Hematopoietic multipotent progenitor cell treated with erythropoietin and hydrocortisone succinate and interleukin-3 and kit ligand, for 6 days (in vitro differentiated cells): ENCODE measurements at places on chromosomes 13 and 19.

GRCh38 chr13:24261566-24261965 is 47.8 kb upstream of the C1QTNF9 start:
- no peak for DNase-seq

DNA sequence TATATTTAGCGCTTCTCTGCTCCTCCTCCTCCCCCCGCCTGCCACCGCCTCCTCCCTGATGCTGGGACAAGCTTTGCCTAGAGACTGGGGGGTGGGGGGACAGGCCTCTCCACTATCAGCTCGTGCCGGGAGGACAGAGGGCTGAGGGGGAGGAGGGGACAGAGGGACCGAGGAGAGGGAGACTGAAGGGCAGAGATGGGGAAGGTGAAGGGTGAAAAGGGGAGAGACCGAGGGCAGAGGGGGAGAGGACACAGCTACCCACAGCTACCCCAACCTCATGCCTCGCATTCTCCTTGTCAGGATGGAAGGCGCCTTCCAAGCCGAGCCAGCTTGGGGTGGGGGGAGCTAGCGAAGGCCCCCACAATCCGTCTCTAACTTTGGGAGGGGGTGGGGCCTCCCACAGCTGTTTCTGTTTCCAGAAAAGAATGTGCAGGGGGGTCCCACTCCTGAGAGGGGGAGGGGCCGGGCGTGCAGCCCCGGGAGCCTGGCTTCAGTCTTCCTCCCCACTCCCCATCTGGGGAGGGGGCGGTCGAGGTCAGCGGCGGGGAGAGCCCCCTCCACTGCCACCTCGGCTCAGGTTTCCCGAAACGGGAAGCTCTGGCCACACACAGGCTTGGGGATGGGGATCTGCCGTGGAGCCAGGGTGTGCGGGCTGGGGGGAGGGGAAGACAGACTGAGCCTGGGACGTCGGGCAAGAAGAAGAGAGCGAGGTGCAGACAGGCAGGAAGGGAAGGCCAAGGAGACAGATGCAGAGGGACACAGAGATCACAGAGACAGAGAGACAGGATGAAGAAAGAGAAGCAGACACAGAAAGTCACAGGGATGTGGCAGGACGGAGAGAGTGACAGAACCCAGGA is 1.6 kb downstream of the DACT3 start:
- DNase-seq, result peak; percentile 45

- no peak for DNase-seq
These were observed 109.6 kb upstream of the CACNA1A start for GRCh38 chr19:13615890-13616289.

DNA sequence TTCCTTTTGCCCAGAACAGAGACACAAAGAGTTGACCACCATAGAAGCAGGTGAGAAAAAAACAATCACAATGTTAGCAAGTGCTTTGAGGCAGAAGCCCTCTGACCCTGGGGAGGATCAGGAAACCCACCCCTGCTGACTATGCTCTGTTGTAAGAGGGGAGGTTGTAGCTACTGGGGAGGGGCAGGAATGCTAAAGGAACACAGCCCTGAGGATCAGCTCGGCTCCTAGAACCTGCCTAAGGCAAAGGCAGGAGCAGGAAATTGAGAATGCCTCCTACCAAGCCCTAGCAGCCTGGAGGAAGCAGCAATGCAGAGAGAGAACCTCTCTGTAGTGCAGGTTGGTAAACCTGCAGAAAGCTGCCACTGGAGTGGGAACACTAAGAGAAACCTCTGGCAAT is 624.0 kb upstream of the KLF12 start:
- no peak for DNase-seq

- no peak for DNase-seq
These were observed 699 bp downstream of the PTOV1 start for GRCh38 chr19:49851456-49852259.

GRCh38 chr19:44356383-44357111 is at the start of gene ZNF112:
TSS of gene ZNF112 (minus strand) at chr19:44356680. CDS start at chr19:44340539, 16,141 bp downstream.
- DNase-seq, result peak; percentile 87

GRCh38 chr19:47510516-47511127 is 4.2 kb downstream of the NAPA start:
- DNase-seq, result no peak

GRCh38 chr19:29454109-29454508 is 71.7 kb upstream of the VSTM2B start:
- DNase-seq, result no peak

DNA sequence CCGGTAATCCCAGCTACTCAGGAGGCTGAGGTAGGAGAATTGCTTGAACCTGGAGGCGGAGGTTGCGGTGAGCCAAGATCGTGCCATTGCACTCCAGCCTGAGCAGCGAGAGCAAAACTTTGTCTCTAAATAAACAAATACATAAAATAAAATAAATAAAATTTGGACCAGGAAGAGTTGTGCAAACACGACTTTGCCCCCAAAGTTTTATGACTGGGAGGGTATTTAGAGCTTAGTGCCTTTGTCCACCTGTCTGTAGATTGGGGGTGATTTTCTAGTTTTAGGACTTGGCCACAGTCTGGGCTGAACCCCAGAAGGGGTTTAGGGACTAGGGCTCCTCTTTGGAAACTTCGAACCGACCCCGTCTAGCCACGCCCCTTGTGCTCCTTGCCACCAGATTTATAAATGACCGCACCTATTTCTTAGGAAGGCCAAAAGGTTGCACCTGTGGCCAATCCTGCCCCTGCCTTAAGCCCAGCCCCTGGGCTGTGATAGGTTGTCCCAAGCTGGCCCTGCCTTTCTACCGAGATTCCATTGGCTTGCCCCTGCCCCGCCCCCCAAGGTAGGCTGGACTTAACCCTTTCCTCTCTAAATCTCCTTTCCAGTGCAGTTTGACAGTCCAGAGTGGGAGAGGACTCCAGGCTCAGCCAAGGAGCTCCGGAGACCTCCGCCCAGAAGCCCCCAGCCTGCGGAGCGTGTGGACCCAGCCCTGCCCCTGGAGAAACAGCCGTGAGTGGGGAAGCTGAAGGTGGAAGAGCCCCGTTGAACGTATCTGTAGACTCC is 5.3 kb downstream of the SHD start:
- DNase-seq, result peak; percentile 57

- DNase-seq, result no peak
These were observed 22.6 kb downstream of the SMIM24 start for GRCh38 chr19:3457528-3458228.

DNA sequence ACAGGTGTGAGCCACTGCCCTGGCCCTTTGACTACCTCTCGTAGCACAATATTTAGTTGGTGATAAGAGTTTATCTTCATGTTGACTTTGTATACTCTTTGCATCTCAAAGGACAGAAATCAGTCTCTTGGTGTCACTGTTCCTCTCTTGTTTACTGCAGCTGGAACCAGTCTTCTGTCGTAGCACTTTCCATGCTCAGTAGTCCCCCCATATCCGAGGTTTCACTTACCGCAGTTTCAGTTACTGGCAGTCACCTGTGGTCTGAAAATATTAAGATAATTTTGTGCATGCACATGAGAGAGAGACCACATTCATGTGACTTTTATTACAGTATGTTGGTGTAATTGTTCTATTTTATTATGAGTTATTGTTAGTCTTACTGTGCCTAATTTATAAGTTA is 49.1 kb downstream of the WASF3 start:
- peak; percentile 28 for DNase-seq

DNA sequence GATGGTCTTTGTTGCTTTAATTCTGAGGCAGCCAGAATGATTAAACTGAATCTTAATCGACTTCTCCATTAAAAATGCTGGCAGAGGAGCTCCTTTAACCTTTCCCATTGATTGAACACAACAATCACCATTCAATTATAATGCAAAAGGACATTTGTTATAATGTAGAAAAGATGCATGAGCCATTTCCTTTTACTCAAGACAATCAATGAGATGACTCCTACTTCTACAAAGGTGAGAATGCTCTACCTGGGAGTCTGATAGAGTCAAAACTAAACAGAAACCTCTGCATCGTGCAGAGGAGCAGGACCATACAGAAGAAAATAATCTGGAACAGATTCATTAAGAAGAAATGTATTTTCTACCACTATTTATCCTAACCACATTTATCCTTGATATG is 253.6 kb upstream of the DACH1 start:
- no peak for DNase-seq

- no peak for DNase-seq
These were observed 2236.5 kb downstream of the PCDH9 start for GRCh38 chr13:64993514-64994164.

DNA sequence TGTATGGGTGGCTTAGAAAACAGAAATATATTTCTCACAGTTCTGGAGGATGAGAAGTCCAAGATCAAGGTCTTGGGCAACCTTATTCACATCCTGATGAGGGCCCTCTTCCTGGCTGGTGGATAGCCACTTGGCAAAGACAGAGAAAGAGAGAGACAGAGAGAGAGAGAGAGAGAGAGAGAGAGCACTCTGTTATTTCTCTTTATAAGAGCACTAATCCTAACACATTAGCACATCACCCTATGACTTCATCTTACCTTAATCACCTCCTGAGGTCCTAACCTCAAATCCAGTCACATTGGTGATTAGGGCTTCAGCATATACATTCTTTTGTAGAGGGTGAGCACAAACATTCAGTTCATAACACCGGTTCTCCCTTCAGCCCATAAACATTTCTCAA is 430.3 kb downstream of the EFNB2 start:
- DNase-seq, result no peak

GRCh38 chr13:91078093-91078679 is 269.3 kb upstream of the MIR17HG start:
- DNase-seq, result peak; percentile 65

DNA sequence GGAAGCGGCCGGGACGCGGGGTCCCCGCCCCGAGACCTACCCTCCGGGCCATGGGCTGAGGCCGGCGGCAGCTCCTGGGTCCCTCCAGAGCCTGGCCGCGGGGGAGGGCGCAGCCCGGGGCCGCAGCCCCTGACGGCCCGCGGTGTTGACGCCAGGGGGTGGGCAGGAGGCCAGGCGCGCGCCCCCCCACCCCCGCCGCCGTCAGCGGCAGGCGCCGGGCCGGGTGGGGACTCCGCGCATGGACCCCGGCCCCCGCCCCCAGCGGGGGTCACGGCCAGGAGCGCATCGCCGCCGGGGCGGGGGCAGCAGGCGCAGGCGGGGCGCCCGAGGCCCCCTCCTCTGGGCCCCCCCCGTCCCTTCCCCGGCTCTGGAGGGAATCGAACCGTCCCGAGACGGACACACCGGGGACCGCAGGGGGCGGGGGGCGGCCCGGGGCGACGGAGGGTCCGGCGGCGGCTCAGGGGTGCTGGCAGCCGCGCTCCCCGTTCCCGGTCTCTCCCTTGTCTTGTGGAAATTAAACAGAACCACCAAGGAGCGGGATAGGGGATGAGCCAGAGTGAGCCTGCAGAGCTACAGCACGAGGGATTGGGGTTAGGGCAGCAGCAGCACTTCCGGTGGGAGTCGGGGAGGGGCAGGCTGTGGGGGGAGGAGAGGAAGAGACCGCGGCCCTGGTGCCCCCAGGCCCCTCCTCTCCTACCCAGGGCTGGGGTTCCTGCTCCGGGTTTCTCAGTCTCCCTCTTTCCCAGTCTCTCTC is at the start of gene MEIS3:
MEIS3 (minus strand) TSS at position 498 of the 754 bp plus-strand sequence; CDS start at position 52, 446 bp downstream.
- DNase-seq, result no peak

GRCh38 chr13:74134777-74135325 is 647 bp upstream of the KLF12 start:
- peak; percentile 30 for DNase-seq

DNA sequence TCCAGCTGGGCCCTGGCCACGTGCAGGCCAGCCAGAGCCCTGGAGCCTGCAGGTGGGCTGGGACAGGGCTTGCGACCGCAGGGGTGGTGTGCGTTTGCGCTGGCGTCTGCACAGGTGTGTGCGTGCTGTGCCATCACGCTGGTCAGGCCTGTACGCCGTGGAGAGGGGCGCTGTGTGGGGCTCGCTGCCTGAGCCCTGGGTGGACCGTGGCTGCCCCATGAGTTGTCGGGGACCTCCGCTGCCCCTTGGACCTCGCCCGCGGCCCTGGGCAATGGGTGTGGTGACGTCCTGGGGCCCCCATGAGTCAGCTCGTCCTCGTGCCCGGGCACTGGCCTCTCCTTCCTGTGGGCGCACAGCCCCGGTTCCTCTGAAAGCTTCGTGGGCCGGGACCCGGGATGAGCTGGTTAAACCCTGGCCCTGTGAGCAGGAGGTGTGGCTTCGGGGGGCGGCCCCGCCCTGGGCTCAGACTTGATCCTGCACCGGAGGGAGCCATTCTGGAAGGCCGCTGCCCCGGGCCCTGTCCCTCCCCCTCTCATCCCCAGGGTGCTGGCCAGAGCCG is 6.8 kb downstream of the CSNK1G2 start:
- DNase-seq, result no peak

- DNase-seq, result no peak
These were observed 24.7 kb upstream of the SPATA13 start for GRCh38 chr13:24135674-24136300.

DNA sequence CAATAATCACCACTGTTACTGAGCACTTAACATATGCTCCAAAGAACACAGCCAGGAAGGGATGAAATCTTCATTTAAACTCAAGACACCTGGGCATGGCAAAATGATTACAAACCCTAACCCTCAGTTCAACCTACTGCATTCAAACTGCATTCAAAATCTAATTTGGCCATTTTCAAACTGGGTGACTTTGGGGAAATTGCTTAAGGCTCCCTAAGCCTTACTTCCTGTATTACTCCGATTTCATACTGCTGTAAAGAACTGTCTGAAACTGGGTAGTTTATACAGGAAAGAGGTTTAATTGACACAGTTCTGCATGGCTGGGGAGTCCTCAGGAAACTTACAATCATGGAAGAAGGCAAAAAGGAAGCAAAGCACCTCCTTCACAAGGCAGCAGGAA is 50.4 kb downstream of the CBY2 start:
- peak; percentile 11 for DNase-seq

GRCh38 chr13:76016799-76017400 is 380.8 kb downstream of the LMO7 start:
- DNase-seq, result peak; percentile 64

GRCh38 chr13:41213919-41214318 is 19.6 kb upstream of the KBTBD7 start:
- DNase-seq, result no peak

GRCh38 chr13:99386911-99387788 is 80.0 kb upstream of the GPR183 start:
- peak; percentile 77 for DNase-seq

- no peak for DNase-seq
These were observed 342.7 kb upstream of the SGCG start for GRCh38 chr13:22837980-22838647.

DNA sequence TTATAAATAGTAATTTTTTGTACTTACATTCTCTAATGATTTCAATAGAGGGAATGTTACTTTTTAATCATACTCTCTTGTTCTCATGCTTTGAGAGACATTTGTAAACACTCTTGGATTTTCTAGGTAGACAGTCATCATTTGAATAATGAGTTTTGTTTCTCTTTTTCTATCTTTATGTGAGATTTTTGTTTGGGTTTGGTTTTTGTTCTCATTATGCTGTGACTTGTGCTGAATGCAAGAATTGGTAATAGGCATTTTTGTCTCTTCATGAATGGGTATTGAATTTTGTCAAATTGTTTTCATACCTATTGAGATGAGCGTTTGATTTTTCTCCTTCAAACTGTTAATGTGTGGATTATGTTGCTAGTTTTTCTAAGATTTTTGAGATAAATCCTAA is 56.8 kb upstream of the GPR183 start:
- no peak for DNase-seq

DNA sequence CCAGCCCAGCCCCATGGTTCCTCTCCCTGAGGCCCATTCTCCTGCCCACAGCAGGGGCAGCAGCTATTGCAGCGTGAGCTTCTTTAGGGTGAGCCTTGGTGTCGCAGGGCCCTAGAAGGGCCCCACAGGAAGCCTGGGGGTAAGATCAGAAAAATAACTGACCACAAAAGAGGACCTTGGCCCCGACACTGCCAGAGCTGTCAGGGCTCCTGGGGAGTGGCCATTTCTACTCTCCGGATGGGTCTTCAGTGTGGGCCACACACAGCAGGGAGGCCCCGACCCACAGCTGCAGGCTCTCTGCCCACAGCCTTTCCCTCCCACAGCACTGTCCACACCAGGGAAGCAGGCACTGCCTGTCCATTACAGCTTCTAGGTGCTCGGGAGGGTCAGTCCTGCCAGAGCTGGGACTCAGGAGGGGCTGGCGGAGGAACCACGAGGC is 3.5 kb upstream of the SIGLEC8 start:
- DNase-seq, result peak; percentile 73
